ENCODE measurements at places on chromosomes 5 and 9. TPM values are rescaled to one million over a fixed set of nuclear protein-coding genes. Genes with fewer than 3 reads are reported as not detected.

The SLC45A2 gene
- total RNA-seq = not detected

The C1QTNF2 gene
- total RNA-seq = not detected

The ZDHHC11B gene
- 0.22 TPM for total RNA-seq

The ADAMTS12 gene
- total RNA-seq = 135 TPM

The ARID3C gene
- total RNA-seq = not detected

The NEUROG1 gene
- total RNA-seq = not detected

The KIF12 gene
- not detected for total RNA-seq

The ADGRD2 gene
- total RNA-seq = not detected

The MSX2 gene
- 7.0 TPM for total RNA-seq

The TSTD2 gene
- 15.9 TPM for total RNA-seq

The ECM2 gene
- total RNA-seq = 1.5 TPM

The GRIN1 gene
- total RNA-seq = 0.29 TPM

The HRCT1 gene
- not detected for total RNA-seq

The CD74 gene
- total RNA-seq = 2.8 TPM

The OBP2B gene
- not detected for total RNA-seq

The ANKRD55 gene
- 0.44 TPM for total RNA-seq

The ADAMTS6 gene
- total RNA-seq = 141 TPM

The PCDHAC1 gene
- not detected for total RNA-seq

The SPATA31A3 gene
- not detected for total RNA-seq

The DPM2 gene
- 14.7 TPM for total RNA-seq

The ORM2 gene
- not detected for total RNA-seq

The DNAJA1 gene
- 105 TPM for total RNA-seq
